ENCODE measurements at places on chromosomes 5 and 9.

DNA sequence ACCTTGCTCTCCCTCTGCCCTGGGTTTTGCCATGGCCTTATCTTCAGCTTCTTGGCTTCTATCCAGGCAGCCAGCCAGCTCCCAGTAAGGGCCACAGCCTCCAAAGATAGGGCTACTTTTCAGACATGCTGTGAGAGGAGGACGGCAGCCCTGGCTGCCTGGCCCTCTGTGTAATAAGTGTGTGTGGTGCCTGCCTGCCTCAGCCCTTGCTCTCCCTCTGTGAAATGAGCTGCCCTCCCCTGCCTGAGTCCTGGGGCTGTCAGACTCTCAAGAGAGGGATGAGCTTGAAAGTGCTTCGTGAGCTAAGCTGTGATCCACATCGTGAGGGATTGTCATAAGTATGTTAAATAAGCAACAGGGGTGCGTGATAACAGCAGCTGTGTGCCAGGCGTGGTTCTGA is 8.1 kb downstream of the NDST1 start:
- no peak for DNase-seq

DNA sequence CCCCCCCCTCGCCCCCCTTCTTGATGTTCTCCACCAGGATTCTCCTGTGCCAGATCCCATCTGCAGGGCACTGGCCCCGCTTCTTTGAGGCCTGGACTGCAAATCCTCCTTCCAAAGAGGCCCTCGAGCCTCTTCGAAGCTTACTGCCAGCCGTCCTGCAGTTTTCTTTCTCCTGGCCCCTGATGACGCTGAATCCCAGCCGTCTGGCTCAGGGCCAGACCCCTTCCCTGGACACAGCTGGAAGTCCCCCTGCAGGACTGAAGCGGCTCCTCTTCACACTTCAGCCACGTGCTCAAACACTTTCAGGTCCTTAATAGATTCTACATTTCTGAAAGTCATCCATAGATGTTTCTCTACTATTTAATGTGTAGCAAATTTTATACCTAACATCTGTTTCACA is 121.5 kb downstream of the EHMT1 start:
- no peak for DNase-seq

- DNase-seq = no peak
Measured at GRCh38 chr5:39501397-39501796, 76.6 kb upstream of the DAB2 start.

- DNase-seq = no peak
Measured at GRCh38 chr5:86814907-86815306, 197.2 kb downstream of the COX7C start.

GRCh38 chr5:175920231-175920811 is 47.8 kb downstream of the THOC3 start:
- no peak for DNase-seq

DNA sequence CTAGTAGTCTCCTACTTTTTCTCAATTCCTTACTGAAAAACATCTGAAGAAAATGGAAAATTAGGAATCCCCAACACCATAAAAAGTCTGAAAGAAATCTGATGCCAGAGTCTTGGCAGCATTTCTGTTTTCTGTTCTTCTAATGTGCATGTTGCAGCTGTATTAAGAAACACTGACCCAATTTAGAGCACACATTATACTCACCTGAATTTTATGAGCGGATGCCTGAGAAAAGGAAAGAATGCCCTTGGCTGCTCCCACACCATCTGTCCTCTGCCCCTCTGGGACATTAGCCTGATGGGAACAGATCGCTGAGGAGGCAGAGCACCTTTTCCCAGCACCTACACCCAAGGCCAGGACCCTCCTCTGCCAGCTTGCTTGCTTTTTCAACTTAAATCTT is 14.1 kb upstream of the ANP32B start:
- no peak for DNase-seq

DNA sequence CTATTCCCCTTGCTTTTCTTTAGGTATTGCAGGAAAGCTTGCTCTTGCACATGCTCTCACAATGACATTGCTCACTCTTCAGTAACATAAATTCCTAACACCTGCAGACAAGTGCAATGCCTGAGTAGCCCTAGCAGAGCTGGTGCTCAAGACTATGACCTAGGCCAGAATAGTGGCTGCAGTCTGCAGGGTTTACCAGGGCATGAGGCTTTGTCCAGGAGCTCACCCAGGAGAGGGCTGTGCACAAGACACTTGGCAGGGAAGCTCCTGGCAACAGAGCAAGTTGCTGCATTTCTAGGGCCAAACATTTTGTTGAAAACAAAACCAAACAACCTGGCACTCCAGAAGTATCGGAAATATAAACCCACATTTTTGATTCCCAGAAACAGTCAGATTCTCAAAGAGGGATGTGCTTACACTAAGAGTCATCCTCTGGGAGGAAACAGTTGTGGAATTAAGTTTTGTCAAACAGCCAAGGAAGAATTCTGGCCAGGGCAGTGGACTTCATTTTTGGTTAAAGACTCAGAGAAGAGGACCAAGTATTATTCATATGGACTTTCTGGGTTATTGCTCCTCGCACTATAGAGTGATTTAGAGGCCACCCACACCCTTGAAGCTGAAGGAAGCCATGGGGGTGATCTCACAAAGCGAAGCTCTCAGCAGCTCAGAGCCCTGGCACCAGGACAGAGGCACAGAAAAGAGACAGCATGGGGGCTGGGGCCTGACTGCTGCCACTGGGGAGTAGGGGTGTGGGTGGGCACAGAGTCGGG is 44.9 kb downstream of the MACROH2A1 start:
- DNase-seq = peak; percentile 60

- DNase-seq = no peak
Measured at GRCh38 chr9:117869287-117869686, 165.1 kb downstream of the TLR4 start.

GRCh38 chr5:134555890-134556311 is 30.4 kb downstream of the JADE2 start:
- DNase-seq = no peak

DNA sequence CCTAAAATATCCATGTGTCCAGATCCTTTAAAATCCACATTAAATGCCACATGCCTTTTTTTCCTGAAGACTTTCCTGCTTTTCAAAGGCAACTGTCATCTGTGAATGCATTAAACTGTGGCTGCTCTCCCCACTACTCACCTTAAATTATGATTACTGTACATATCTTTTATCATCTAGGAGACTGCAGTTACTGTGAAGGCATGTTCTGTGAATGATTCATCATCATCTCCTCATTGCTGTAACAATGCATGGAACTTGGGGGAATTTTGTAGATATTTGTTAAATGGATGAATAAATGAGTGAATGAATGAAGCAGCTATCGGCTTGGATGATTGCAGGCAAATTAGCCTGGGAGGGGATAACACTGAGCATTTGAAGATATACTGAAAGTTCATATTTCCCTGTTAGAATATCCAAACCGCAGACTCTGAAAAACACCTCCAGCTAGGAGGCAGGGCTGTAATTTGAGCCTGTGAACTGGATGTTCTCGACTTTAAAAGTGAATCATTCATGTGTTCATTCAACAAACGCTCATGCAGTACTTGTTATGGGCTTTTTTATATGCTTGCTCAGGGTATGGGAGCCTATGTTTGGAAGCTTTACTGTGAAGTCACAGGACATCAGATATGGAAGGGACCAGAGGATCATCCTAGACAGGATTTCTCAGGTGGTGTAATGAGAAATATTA is 519.2 kb downstream of the KIF4B start:
- DNase-seq = no peak

GRCh38 chr5:141760193-141760592 is 78.2 kb upstream of the ARAP3 start:
- DNase-seq = no peak

DNA sequence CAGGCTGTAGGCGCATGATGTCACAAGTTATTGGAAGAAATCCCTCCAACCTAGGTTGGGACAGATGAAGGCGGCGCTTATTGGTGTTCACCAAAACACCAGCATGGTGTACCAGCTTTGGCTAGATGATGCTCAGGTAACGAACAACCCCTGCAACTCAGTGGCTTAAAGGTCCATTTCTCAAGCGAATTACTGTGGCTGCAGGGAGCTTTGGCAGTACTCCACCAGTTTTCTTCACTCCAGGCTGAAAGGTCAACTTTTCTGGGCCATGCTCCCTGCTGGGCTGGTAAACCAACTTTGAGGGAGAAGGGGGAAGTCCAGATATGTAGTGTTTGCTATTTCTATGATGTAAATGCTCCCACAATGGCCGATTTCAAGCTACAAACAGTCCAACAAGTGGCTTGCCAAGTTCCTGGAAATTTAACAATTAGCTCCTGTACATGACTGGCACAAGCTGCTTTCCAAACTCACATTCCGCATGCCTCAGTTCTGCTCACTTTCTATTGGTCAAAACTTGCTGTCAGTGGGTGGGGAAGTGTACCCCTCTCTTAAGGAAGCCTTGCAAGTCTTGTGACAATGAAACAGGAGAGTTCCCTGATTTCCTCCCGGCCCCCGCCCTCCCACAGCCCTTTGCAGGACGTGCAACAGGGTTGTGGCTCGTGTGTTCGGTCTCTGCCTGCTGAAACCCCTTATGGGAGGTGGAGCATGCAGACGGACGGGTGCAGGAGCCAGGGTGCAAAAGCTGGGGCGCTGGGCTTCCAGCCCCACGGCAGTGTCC is 588 bp upstream of the ZBED3 start:
- peak; percentile 81 for DNase-seq

- no peak for DNase-seq
Measured at GRCh38 chr5:96741891-96742309, 65.8 kb downstream of the ERAP1 start.

Measured in C1 segment of cervical spinal cord (tissue), 14 donors.